ENCODE measurements at places on chromosomes 11 and 22.

GRCh38 chr11:95262994-95263765 is 32.2 kb upstream of the SESN3 start:
- no peak for DNase-seq

- peak; percentile 72 for DNase-seq
These were observed 50.4 kb downstream of the FAM83F start for GRCh38 chr22:40044870-40045834.

- DNase-seq: no peak
These were observed 4.1 kb upstream of the CELSR1 start for GRCh38 chr22:46541536-46541935.

GRCh38 chr11:110323786-110324185 is 27.4 kb upstream of the RDX start:
- DNase-seq: no peak

DNA sequence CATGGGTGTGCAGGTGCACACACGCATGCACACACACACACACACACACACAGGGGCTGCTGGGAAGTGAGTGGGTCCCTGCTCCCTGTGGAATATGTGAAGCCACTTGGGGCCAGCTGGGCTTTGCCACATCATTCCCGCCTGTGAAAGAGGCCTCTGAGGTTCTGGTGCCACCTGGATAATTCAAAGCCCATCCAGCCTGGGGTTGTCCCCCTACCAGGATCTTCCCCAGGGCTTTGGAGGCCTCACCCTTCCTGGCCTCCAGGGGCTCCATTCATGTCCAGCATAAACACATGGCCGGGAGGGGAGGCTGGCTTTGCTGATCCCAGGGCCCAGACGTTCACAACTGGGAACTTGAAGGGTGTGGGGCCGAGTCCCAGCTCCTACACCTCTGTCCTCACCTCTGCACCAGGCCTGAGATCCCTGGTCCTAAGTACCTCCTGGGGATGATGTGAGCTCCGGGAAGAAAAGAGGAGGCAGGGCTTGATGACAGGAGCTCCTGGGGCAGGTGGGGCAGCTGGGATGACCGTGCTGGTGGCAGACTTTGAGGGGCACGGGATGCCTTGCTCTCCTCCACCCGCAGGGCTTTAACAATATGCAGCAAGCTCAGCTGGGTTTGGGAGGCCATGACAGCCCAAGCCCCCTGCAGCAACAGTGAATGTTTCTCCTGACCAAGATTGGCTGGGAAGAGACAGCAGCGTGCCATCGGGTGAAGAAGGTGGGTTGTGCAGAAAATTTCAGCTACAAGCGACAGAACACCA is 14.2 kb downstream of the LINC01488 start:
- DNase-seq: no peak

- no peak for DNase-seq
These were observed 131.2 kb downstream of the BUD13 start for GRCh38 chr11:116641561-116642045.

GRCh38 chr22:21915624-21916308 is 36.9 kb downstream of the PPM1F start:
- DNase-seq: no peak

- DNase-seq: no peak
These were observed 31.1 kb upstream of the CD44 start for GRCh38 chr11:35107861-35108260.

- no peak for DNase-seq
These were observed 58.7 kb upstream of the ATXN10 start for GRCh38 chr22:45612940-45613339.

DNA sequence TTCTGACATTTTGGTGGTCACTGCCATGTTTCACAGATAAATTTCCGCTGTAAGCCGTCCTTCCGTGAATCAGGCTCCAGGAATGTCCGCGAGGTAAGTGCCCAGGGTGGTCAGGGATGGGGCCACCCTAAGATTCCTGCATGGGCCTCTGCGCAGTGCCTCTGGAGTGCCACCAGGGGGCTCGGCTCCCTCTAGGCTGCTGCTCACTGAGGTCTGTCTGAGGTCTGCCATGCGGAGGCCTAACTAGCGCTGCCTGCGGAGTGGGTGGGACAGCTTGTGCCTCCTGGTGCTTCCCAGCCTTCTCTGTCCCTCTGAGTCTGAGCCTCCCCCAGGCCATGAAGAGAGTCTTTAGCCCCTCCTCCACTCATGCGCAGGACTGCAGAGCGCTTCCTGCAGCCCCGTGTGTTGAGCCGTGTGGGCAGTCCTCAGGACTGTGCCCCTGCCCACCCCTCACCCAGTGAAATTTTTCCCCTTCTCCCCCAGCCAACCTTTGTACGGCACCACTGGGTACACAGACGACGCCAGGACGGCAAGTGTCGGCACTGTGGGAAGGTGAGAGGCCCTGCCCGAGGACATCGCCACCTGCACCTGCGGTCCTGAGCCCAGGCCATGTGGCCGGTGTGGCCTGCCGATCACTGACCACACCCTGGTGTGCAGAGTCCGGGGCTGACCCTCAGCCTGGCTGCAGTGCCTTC is 11.9 kb upstream of the MDK start:
- DNase-seq: peak; percentile 38

DNA sequence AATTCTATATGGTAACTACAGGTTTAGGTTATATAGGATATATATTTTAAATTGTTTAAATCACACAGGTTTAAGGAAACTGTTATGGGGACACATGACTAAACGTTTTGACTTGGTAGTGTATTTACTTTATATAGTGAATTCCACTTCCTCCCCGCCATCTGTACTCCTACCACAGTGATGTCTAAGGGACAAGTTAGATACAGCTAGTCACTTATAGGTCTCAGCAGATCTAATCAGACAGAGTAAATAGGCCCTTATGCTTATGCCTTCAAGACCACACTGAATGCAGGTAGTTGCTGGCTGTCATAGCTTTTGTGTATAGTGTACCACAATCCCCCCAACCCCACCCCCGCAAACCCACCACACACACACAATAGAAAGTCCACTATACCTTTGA is 8.2 kb downstream of the SESN3 start:
- no peak for DNase-seq

GRCh38 chr11:34972892-34973291 is 56.5 kb downstream of the PDHX start:
- no peak for DNase-seq

- no peak for DNase-seq
These were observed 4.0 kb downstream of the NPAT start for GRCh38 chr11:108218455-108218854.

GRCh38 chr11:130475426-130476053 is 27.1 kb downstream of the ADAMTS15 start:
- DNase-seq: no peak

DNA sequence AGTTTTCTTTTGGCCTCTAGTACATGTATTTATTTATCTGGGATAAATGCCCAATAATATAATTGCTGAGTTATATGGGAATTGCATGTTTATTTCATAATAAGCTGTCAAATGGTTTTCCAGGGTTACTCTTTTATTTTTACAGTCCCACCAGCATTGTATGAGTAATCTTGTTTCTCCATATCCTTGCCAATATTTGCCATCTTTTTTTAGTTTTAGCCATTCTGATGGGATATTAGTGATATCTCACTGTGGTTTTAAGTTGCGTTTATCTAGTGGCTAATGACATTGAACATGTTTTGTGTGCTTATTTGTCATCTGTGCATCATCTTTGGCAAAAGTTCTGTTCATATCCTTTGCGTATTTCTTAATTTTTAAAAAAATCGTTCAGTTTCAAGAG is 372.8 kb upstream of the CCDC179 start:
- DNase-seq: no peak

- no peak for DNase-seq
These were observed 49.2 kb upstream of the SESN3 start for GRCh38 chr11:95279921-95280868.

GRCh38 chr11:119373921-119374631 is 7.4 kb downstream of the USP2 start:
- peak; percentile 38 for DNase-seq
